Activated T-helper 1 cell treated with anti-CD3 and anti-CD28 coated beads, Interleukin-12 subunit alpha, Interleukin-12 subunit beta, Interleukin-2, Interleukin-4 antibody, amounts not matched to agents 30 ng/mL and 10 ng/mL and 1 ng/mL, durations not matched to agents 14 hours and 24 hours and 36 hours (primary cell): ENCODE measurements at places on chromosomes 5 and 9. TPM values are rescaled to one million over a fixed set of nuclear protein-coding genes. Genes with fewer than 3 reads are reported as not detected.

DNA sequence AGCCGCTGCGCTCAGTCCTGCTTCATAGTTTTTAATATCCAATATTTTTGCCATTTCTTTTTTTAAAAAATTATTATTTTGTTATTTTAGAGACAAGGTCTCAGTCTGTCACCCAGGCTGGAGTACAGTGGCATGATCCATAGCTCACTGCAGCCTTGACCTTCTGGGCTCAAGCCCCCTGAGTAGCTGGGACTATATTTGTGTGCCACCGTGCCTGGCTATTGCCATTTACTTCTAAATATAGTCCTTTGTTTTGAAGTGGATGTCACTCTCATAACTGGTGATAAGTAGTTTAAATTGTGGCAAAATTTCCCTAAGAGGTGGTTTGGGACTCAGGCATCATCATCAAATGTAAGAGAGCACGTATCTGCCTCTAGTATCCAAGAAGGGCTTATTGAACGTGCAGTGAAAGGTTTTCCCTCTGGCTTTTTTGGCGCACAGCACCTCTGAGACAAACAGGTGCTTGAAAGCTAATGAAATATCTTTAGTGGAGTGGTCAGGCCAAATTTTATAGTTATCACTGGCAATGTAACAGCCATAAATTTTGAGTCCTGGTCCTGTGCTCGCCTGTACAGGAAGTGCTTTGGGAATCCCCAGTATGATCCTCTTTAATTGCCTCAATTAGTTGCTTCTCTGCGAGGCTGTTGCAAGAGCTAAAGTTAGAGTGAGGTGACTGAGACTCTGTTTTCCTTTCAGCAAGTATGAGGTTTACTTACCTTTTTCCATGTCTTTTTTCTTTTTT is 14.8 kb downstream of the STXBP1 start:
- H3K4me3 ChIP-seq: no peak overlapping the region
- H3K27ac ChIP-seq: no peak overlapping the region
- peaks cover 7% of the 10 kb centered on the region for H3K27me3 ChIP-seq
- H3K36me3 ChIP-seq: no peaks in the 10 kb centered on the region

GRCh38 chr9:21616082-21616778 is 134.1 kb upstream of the IFNE start:
- H3K36me3 ChIP-seq: no peaks in the 10 kb centered on the region
- no peak overlapping the region for H3K4me3 ChIP-seq
- no peak overlapping the region for H3K27ac ChIP-seq
- peaks cover 32% of the 10 kb centered on the region for H3K4me1 ChIP-seq

DNA sequence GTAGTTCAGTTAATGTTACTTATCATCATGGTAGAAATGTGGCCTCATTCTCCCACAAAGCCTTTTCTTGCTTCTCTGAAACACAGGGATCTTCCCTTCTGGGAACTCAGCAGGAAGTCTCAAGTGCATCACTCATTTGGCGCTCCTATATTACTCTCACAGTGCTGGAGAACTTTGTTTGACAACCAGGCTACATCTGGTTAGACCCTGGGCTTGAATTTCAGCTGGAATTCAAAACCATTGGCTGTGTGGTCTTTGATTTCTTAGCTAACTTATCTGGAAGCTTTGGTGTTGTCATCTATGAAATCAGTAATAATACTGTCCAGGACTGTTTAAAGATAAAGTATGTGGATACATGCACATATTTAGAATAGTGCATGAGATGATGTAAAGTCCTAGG is 1777.1 kb downstream of the MAT2B start:
- H3K27ac ChIP-seq: no peak overlapping the region
- H3K36me3 ChIP-seq: no peaks in the 10 kb centered on the region
- no peaks in the 10 kb centered on the region for H3K27me3 ChIP-seq
- DNase-seq: no peak
- H3K4me3 ChIP-seq: no peak overlapping the region

DNA sequence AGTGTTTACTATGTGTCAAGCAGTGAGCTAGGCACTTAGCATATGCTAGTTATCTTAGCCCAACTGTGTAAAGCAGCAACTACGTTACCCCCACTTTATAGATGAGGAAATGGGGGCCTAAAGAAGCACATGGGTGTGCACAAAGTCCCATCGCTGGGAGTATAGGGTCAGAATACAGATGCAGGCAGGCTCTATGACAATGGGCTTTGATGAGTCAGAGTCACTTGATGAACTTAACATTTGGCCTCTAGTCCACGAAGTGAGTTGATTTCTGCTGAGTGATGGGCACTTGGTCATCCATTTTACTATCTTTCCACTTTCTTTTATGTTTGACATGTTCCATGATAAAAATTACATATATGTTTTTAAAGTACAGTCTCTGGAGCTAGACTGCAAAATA is 204.3 kb downstream of the TRIM32 start:
- no peaks in the 10 kb centered on the region for H3K27me3 ChIP-seq
- no peak for DNase-seq
- H3K36me3 ChIP-seq: no peaks in the 10 kb centered on the region
- H3K27ac ChIP-seq: no peak overlapping the region
- H3K4me3 ChIP-seq: no peak overlapping the region

- peaks cover 39% of the 10 kb centered on the region for H3K4me1 ChIP-seq
- H3K27ac ChIP-seq: no peak overlapping the region
- H3K4me3 ChIP-seq: no peak overlapping the region
- DNase-seq: no peak
Observed at GRCh38 chr9:129983891-129984290, 59.1 kb downstream of the FNBP1 start.

GRCh38 chr5:146399481-146399880 is 47.7 kb upstream of the TCERG1 start:
- H3K27me3 ChIP-seq: peaks cover 14% of the 10 kb centered on the region
- no peak overlapping the region for H3K4me3 ChIP-seq
- no peak for DNase-seq
- H3K4me1 ChIP-seq: peaks cover 9% of the 10 kb centered on the region
- H3K36me3 ChIP-seq: no peaks in the 10 kb centered on the region
- no peak overlapping the region for H3K27ac ChIP-seq

DNA sequence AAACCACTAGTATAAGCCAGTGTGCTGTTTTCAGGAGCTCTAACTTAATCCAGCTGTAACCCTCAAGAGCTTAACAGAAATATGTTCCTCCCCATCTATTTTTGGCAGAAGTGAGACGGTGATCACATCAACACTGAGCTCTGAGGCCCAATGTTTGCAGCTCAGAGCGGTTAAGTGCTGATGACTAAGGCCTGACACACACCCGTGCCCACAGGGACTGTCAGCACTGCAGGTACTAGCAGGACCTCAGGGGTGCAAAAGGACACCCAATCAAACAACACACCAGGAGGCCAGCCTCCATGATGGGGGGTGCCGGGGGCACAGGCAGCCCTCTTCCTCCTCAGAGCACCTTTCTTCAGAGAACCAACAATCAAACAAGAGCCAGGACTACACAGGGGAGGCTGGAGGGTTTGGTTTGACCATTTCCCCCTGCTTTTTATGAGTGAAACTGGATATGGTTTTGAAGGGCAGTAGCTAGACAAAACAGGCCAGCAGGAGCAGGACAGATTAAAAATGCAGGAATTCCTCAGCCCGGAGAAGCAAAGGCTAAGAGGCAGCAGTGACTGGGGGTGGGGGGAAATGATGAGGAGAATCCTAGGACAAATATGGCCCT is 61.3 kb downstream of the RAPGEF1 start:
- H3K27ac ChIP-seq: peak overlapping the region; percentile 99
- no peaks in the 10 kb centered on the region for H3K27me3 ChIP-seq
- peak; percentile 76 for DNase-seq
- H3K4me3 ChIP-seq: peak overlapping the region; percentile 84
- H3K4me1 ChIP-seq: peaks cover 92% of the 10 kb centered on the region
- H3K36me3 ChIP-seq: peaks cover 22% of the 10 kb centered on the region

GRCh38 chr5:58795327-58795726 is 212.5 kb downstream of the RAB3C start:
- H3K4me1 ChIP-seq: no peaks in the 10 kb centered on the region
- no peaks in the 10 kb centered on the region for H3K36me3 ChIP-seq
- no peak for DNase-seq

DNA sequence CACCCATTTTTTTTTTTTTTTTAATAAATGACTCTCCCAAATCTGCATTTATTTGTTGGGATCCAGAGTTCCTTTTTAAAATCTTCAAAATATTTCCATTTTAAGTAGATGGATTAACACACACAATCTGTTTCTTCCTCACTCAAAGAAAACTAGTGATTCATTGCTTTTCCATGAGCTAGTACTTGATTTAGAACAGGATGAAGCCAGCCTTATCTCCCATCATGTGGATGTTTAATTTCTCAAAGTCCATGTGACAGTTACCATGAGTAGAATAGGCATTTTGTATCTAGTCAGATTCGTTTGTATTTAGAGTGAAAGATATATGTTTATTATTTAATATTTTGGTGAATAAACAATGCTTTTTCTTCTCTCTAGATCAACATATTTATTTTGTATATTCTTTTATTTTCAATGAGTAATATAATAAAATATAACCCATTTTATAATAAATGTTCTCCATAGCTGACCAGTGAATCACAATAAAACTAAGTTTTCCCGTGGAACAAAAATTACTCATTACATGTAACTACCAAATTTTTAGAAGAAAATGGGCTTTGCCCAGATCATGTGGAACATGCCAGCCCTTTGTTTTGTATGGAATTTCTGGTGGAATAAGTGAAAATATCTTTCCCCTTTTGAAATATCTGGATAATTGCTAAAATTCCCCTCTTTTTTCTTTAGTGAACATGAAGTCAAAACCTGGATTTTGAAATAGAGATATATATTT is 54.9 kb upstream of the RPS23 start:
- no peak overlapping the region for H3K27ac ChIP-seq
- H3K4me1 ChIP-seq: no peaks in the 10 kb centered on the region
- DNase-seq: no peak

DNA sequence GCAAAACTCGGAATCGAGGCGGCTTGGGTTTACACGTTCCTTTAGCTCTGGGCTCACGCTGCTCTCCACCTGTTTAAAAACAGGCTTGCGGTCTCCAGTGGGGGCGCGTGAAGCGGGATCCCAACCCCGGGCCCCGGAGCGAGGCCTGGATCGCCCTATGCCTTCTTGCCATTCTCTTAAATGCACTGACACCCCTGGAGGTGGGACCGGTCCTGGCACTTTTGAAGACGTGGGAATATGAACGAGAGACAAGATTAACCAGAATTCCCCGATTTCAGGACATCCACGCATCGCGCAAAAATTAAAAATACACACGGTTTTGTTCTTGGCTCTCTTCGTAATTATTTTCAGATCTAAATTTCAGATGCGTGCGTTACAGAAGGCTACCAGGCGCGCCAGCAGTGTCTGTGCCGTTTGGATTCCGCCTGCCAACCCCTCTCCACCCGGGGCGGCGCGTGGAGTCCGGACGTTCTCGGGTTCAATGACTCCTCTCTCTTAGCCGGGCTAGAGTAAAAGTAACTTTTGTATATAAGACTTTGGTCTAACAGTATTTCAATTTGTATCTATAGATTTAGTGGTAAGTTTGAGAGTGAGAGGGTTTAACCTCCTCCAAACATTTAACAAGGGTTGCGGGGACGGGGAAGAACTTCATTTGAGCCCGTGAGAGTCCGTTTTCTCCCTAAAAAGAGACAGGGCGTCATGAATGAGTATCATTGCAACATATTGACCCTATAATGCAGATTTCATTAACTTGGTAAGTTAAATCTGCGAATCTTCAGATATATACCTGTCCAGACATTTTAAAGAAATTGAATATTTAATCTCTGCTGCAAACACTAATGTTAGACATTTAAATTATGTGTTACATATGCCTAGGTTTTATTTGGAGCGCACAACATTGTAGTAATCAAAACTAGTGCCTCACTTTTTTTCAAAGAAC is 3.8 kb downstream of the FOXD1 start:
- no peak for DNase-seq
- no peaks in the 10 kb centered on the region for H3K36me3 ChIP-seq
- H3K4me3 ChIP-seq: no peak overlapping the region
- H3K27me3 ChIP-seq: peaks cover 78% of the 10 kb centered on the region
- H3K27ac ChIP-seq: peak overlapping the region; percentile 44

DNA sequence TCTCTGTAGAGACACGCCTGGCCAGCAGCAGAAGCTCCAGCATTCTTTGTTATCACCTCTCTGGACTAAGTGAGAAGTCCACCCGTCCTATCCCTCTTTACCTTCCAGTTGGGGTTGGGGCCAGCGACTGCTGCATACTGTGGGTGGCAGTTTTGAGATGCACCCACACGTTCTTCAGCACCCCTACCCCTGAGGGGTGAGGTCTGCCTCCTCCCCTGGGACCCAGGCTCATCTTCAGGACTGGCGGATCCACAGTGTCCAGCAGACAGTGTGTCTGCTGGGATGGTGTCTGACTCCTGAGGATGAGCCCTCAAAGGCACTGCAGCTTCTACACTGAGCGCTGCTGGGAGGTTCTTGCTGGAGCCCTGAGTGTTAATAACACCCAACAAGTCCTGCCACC is 78.8 kb downstream of the GADD45G start:
- no peaks in the 10 kb centered on the region for H3K36me3 ChIP-seq
- DNase-seq: no peak
- peaks cover 2% of the 10 kb centered on the region for H3K27me3 ChIP-seq
- H3K4me3 ChIP-seq: no peak overlapping the region
- peaks cover 23% of the 10 kb centered on the region for H3K4me1 ChIP-seq

DNA sequence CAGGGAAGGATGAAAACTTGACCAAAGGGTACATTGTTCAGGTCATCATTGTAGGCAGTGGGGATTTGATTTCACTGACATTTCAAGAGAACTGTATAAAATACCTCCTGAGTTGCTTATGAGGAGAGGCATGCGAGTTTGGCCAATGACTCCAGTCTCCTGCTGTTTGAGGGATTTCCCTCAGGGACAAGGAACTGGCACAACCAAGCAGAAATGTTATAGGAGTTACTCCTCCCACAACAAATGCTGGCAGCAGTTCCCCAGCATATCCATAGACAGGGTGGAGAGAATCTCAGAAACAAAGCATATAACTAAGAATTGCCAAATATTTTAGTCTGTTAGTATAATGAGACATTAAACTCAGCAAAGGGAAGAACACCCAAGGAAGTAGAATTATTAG is 47.2 kb upstream of the FBXL7 start:
- H3K36me3 ChIP-seq: no peaks in the 10 kb centered on the region
- H3K4me3 ChIP-seq: no peak overlapping the region
- H3K27ac ChIP-seq: no peak overlapping the region
- DNase-seq: no peak
- H3K27me3 ChIP-seq: no peaks in the 10 kb centered on the region

- H3K4me3 ChIP-seq: no peak overlapping the region
- no peaks in the 10 kb centered on the region for H3K27me3 ChIP-seq
- no peak for DNase-seq
- no peaks in the 10 kb centered on the region for H3K36me3 ChIP-seq
- H3K27ac ChIP-seq: no peak overlapping the region
Observed at GRCh38 chr5:60205071-60205470, 311.5 kb upstream of the PDE4D start.

GRCh38 chr5:14156650-14157492 is 13.7 kb downstream of the TRIO start:
- H3K27ac ChIP-seq: no peak overlapping the region
- DNase-seq: no peak
- H3K27me3 ChIP-seq: peaks cover 7% of the 10 kb centered on the region
- H3K36me3 ChIP-seq: no peaks in the 10 kb centered on the region
- no peak overlapping the region for H3K4me3 ChIP-seq

- no peak overlapping the region for H3K27ac ChIP-seq
- DNase-seq: no peak
- H3K27me3 ChIP-seq: no peaks in the 10 kb centered on the region
- H3K36me3 ChIP-seq: no peaks in the 10 kb centered on the region
Observed at GRCh38 chr5:17944046-17944445, 309.8 kb downstream of the TAF11L14 start.

TMEFF1 gene
- 0.13 and 0.42 TPM in 2 replicates for total RNA-seq

MYORG gene
- total RNA-seq: 1.0 and 1.9 TPM in 2 replicates

SLC4A9 gene
- total RNA-seq: not detected in 2 replicates

MSX2 gene
- total RNA-seq: not detected in 2 replicates

IFT74 gene
- 7.9 and 9.5 TPM in 2 replicates for total RNA-seq

PCDHB11 gene
- not detected in 2 replicates for total RNA-seq

PCDHGC3 gene
- total RNA-seq: 0.31 and 0.32 TPM in 2 replicates

PFN3 gene
- total RNA-seq: not detected in 2 replicates

SPAG8 gene
- 0.66 and 1.0 TPM in 2 replicates for total RNA-seq

NAA35 gene
- total RNA-seq: 28.6 and 32.9 TPM in 2 replicates
